Sigmoid colon (tissue), 7 donors: ENCODE measurements at places on chromosomes 13 and 19. TPM values are rescaled to one million over a fixed set of nuclear protein-coding genes. Genes with fewer than 3 reads are reported as not detected.

DNA sequence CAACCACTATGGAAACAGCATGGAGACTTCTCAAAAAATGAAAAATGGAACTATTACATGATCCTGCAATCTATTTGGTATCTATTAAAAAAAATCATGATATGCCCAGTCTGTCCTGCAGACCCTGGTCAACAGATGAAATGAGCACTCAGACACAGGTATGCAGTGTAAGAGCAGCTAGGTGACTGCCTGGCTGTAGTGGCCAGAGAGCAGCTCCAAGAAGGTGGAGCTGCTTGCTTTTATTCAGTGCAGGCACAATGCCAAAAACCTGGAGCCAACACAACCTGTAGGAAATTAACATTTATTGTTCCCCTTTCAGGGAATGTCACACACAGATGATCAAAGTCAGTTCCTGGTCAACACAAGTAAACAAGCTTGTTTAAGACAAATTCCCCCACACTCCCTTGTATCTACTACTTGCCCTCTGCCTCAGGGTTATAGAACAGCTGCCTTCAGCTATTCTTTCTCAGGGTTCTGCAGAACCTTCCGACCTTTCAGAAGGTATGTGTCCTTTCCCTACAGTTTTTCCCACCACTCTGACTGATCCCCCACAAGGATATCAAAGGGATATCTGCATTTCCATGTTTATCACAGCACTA is 933.7 kb upstream of the SLITRK5 start:
- DNase-seq: no peak

FCAR gene
- not detected for total RNA-seq

DNA sequence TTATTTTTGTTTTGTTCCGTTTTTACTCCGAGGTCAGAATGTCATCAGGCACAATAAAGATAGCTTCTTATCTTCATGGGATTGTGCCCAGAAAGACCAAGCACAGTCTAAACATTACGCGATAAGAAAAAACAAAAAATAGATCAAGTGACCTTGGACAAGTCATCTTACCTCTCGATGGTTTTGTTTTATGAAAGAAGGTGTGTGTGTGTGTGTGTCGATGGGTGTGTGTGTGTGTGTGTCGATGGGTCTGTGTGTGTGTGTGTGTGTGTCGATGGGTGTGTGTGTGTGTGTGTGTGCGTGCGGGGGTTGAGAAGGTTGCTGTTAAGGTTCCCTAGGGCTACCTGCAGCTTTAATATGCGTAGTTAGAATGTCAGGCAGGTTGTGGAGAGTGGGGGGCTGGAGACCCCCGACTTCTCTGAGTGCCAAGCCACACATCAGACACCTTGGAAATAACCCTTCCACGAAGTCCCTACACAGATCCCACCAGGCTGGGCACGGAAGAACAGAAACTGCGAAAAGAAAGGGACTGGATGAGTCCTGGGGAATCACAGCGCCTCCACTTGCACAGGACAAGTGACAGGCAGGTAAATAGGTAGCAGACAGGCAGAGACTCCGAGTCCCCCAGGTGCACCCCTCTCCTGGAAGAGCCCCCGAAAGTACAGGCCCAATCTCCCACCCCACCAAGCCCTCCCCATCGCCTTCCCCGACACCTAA is 458 bp upstream of the ATP8A2 start:
- no peak for DNase-seq

TNFRSF19 gene
- total RNA-seq: 3.2 TPM

- DNase-seq: no peak
Measured at GRCh38 chr13:67147342-67148133, 82.6 kb downstream of the PCDH9 start.

BEST2 gene
- total RNA-seq: not detected
